NCI-H526 treated with DMSO at 0.1 percent for 48 hours (cell line): ENCODE measurements at places on chromosomes 11 and 22.
A peak's percentile ranks its signal among the peaks of the same experiment; 100 is the strongest.

DNA sequence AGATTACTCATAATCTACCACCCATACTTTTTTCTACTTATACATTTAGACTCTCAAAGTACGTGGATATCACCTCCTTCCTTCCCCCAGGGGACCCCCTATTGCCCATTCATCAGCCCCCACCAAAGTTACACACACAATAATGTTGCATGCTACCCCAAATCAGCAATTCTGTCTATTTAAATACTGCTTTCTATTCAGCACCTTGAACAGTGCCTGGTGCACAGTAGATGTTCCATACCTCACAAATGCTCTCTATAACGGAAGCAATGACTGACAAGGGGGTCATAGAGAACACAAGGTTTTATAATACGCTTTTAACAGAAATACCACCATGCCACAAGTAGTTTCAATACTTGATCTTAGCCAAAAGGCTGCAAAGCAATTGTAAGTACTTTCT lies 370.7 kb downstream of the MIAT start:
- no peak for DNase-seq

DNA sequence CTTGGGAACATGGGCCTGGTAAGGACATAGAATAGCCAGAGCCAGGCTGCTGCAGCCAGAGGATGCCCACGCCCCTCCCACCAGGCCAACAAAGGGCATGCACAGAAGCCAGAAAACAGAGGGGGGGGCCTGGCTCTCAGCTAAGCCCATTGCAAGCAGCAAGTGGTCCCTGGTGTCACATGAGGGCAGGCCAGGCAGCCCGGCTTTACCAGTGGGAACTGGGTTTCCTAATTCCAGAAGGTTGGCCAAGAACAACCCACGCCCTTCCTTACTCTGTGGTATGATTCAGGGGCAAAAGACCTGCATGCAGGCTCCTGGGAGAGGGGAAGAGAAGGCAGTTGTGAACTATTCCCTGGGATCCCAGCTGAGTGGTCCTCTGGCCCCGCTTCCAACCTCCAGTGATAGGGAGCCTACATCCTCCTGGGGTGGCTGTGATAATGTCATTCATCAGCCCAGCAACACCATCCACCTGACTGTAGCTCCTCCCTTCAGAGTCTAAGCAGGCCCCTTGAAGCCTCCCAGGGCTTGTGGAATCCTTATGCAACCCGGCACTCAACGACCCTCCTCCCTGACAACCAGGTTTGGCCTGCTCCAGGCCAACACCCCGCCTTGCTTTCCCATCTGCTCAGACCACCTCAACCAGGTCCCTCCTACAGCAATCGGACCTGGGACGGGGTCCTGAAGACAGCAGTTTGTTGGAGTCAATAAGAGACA lies 62.1 kb upstream of the LMO1 start:
- DNase-seq, result no peak

DNA sequence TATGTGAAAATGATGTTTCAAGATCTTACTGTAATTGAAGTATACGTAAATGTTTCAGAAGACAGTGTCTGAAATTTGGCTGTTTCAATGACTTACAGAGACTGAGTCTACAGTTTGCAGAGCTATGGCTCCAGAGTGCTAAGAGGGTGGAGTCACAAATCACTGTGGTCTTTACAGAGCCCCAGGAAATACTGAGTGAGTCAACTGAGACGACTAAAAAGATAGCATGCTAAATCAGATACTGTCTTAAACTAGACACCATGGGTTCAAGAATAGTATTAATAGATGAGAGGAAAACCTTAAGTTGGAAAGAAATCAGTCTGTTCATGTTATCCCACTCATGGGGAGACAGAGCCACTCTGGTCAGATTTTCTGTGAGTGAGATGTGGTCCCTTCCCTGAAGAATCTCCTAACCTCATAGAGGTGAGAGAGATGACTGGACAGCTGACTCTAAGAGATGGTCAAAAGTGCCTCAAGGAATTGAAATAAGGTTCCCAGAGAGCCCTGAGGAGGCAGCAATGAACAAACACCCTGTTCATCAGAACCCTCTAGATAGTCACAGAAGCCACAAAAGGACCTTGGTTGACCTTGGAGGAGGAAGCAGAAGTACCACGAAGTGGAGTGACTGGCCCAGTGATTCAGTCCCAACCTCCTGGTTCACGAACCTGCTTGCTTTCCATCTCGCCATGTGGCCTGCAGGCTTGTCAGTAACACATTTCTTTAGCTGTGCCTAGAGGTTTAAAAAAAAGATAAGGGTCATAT lies 30.2 kb downstream of the C11orf91 start:
- DNase-seq, result peak; percentile 81

GRCh38 chr11:107819361-107820014 lies 39.1 kb downstream of the SLC35F2 start:
- no peak for DNase-seq

DNA sequence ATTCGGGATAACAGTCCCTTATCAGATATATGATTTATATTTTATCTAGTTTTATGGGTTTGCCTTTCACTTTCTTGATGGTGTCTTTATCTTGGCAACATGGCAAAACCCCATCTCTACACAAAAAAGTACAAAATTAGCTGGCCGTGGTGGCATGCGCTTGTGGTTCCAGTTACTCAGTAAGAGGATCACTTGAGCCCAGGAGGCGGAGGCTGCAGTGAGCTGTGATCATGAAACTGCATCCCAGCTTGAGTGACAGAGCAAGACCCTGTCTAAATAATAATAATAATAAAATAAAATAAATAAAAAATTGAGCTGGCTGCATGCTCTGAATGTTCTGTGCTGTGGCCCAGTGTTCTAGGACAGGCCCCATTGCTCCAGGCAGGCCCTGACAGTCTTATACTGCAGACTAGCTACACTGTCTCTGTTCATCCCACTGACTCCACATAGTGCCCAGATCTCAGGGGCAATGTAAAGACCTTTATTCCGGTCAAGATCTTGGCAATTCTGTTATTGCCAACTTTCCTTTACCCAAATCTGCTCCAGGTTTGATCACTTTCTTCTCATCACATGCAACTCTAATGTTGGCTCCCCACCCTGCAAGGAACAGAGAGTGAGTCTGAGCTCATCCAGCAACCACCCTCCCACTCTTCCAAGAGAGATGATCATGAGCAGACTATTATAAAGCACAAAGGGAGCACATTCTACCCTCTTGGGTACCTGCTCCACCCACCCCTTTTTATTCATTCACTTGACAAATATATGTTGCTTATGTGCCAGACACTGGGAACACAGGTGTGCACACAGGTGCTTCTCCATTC lies 8.8 kb downstream of the HSPA8 start:
- no peak for DNase-seq

DNA sequence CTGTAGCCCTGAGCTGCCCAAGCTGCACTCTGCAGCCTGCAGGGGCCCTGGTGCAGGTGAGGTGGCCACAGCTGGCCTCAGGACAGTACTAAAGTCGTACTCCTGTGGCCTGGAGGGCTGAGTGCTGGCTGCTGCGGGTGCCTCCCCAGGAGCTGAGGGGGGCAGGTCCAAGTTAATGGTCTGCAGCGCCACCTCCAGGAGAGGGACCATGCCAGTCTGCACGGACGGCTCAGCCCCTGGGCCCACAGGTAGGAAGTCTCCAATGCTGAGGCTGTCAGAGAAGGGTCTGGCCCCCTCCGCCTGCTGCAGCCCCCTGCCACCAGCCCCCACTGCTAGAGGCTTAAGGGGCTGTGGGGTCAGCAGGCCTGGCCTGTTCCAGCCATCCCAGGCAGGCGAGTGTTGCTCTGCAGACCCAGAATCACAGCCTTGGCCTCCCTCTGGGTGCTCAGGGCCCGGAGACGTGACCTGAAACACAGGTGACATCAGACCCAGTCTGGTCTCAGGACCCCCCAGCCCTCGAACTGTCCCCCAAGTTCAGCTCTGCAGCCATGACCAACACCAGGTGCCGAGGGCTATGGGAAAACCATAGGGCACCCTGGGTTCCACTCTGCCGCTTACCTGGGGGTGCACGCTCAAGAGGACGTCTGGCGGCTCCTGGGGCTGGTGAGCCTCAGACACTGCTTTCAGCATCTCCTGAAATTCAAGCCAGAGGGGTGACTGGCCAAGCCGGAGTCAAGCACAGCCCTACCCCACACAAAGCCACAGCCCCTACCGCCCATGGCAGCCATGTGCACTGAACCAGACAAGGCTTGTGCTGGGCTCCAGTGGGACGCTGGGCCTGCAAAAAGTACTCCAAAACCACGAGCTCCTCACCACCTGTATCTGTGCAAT lies 20.8 kb downstream of the SELENOO start:
- DNase-seq, result no peak

DNA sequence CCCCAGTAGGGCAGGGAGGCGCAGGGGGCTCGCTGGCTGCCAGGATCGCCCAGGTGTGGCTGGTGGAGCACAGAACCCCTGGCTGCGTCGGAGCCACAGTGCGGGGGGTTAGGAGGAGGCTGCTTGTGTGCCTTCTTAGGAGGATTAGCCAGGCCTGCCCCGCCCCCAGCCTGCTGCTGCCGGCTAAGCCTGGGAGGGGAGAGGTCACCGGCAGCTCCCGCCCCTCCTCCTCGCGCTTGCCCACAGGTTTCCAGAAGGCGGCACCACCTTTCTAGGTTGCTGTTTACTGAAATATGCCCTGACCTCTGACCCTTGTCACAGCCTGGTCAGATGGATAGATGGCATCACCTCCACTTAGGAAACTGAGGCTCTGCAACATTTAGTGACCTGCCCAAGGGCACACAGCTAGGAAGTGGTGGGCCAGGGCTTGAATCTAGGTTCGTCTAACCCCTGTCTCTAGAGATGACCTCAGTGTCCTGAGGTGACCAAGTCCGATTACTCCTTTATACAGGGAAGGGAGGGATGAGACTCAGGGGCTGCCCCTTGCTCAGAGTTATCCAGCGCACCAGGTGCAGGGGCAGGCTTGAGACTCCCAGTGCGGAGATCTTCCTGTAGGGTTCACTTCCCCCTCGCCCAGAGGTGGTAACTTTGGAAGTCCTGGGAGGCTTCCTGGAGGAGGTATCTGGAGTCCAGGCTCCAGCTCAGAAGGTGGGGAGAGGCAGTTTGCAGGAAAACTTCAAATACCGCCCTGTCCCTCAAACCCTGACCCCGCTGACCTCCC lies 44.0 kb downstream of the MYO7A start:
- DNase-seq, result no peak

DNA sequence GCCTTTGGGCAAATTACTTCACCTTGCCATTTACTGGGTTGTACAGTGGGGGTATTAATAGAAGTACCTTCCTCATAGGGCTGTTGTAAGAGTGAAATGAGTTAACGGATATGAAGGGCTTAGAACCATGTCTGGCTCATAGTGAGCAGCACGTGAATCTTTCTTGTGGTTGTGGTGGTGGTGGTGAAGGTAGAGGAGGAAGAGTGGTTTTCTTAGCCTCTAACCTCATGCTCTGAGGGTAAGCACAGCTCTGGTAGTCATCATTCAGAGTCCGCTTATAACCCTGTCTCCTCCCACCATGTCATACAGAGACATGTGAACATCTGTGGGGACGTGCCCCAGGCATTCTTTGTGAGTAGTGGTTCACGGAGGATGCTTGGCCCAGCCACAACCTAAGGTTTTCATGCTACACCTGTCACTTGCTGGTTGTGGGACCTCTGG lies 43.6 kb downstream of the TEAD1 start:
- DNase-seq, result no peak

GRCh38 chr11:82195283-82195682 lies 538.4 kb downstream of the FAM181B start:
- no peak for DNase-seq

- no peak for DNase-seq
Measured at GRCh38 chr22:38069372-38070249, 12.4 kb downstream of the PICK1 start.

GRCh38 chr11:8066036-8066910 lies 14.7 kb upstream of the TUB start:
- DNase-seq, result no peak

DNA sequence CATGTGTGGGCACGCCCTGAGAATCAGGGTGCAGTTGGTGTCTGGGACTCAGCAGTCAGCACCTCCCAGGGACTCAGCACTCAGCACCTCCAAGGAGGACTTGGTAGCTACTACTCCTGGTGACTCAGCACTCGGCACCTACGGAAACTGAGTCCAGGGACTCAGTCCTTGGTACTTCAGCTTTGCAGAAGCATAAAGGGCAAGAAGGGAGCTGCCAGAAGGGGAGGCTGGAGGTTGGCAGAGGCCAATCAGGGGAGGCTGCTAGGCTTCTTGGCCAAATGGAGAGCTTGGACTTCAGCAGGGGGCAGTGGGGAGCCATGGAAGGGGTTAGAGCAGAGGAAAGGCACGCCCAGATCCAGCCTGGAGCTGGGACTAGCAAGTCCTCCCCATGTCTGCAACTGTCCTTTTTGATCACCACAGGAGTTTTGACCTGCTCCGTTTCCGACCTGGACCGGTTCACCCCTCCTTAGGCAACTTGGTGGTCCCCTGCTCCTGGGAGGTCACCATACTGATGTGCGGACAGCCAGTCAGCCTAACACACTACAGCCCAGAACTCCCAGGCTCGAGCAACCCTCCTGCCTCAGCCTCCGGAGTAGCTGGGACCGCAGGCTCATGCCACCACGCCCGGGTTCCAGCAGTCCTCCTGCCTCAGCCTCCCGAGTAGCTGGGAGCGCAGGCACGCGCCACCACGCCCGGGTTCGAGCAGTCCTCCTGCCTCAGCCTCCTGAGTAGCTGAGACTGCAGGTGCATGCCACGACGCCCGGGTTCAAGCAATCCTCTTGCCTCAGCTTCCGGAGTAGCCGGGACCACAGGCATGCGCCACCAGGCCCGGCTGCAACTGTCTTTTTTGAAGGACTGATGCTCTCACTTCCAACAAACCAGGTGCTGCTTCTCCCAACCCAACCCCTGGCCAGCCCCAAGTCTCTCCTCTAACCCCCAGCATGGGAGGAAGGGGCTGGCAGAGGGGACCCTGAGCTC lies 1.5 kb downstream of the ANO9 start:
- DNase-seq, result no peak

- no peak for DNase-seq
Measured at GRCh38 chr11:9756461-9756860, 92.6 kb downstream of the SWAP70 start.

DNA sequence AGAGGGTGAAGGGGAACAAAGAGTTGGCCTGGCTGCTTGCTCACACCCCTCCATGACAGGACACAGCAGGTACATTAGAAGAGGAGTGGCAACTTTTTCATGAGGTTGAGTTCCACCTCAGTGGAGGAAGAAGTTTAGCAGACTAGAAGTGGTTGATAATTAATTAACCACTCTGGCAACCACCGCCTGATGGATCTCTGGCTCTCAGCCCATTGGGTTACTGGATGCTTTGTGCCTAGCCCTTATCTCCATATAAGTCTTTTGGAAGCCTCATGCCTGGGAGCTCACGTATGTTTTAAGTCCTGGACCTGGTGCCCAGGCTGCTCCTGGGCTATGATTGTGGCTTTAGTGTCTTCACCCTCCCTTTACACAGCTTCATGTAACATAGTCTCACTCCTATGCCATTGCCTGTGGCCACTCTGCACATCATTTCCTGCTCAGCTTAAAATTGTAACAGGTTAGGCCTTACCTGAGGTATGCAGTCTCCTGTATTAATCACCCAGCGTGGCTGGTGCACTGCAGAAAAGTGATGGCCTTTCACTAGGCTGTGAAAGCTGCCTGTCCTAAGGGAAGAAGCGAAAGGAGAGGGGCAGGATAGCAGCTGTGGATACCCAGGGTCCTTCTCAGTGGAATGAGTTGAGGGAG lies 72.7 kb upstream of the CRTAM start:
- no peak for DNase-seq
